Fibroblast of gingiva (primary cell): ENCODE measurements at places on chromosomes 4 and X.
A peak's percentile ranks its signal among the peaks of the same experiment; 100 is the strongest.

DNA sequence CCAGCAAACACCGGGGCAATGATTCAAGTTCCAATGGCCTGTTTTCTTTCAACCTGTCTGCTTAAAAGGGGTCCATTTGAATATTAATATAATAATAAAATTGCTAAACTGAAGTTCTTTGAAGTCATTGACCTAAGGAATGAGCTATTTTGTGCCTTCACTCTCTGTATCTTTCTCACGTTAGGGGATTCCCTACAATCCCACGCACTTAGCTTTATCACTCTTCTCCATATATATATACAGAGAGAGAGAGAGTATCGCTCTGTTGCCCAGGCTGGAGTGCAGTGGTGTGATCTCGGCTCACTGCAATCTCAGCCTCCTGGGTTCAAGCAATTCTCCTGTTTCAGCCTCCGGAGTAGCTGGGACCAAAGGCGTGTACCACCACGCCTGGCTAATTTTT lies 83.9 kb upstream of the NWD2 start:
- DNase-seq: no peak

DNA sequence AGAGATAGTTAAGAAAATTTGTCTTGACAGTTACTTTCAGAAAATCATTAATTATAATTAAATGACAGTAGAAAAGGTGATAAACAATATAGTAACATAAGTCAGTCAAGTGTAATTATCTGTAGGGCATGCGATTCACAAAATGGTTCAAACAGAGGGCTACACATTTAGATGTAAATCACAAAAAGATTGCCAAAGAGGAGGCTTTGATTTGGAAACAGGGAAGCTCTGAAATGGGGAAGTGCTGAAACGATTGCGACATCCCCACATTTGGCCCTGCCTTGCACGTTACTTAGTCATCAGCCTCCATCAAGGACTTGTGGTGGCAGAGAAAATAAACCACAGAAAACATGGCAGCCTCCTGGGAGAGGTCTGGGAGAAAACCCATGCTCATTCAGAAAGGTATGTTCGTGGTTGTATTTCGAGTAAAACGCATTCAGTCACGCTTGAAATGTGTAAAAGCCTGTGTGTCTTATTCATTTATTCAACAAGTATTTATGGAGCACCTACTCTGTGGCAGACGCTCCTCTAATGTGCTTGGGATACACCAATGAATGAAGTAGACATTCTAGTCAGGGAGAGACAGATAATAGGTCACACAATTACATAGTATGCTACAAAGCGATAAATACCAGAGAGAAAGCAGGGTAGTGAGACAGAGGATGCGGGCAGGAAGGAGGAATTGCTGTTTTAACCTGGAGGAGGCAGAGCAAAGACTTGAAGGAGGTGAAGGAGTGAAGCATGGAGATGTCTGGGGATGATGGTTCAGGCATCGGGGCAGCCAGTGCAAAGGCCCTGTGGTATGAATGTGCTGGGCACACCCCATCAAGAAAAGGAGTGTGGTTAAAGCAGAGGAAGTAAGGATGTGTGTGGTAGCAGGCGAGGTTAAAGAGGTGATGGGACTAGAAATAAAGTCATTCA lies 7.8 kb downstream of the RBM47 start:
- peak; percentile 97 for DNase-seq

GRCh38 chr4:147456706-147457105 lies 24.2 kb upstream of the EDNRA start:
- no peak for DNase-seq

DNA sequence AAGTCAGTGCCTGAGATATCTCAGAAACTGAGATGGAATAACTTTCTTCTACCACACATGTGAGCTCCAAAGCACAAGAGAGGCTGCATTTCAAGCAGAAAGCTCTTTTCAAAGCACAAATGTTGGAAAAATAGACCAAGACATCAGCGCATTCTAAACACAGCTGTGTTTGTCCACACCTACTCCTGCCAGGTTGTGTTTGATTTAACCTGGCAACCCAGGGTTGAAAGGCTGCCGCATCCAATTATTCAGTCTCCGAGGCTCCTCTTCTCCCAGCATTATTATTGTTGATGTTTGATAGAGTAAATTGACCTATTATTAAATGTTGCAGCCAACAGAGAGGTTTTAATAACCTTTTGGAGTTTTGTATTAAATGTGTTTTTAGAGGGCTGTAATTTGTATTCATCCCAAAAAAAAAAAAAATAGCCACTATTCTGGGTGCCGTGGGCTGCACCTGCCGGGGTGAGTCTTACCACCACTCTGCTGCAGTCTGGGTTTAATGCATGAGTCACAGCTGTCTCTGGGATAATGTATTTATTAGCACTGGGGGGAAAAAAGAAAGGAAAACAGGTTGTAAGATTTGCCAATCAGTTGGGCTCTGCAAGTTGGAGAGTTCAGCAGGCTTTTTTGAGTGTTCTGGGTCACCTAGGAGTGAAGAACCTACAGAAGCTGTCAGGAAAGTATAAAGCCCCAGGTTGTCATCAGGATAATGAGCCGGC lies 105.2 kb upstream of the NOCT start:
- DNase-seq: no peak

DNA sequence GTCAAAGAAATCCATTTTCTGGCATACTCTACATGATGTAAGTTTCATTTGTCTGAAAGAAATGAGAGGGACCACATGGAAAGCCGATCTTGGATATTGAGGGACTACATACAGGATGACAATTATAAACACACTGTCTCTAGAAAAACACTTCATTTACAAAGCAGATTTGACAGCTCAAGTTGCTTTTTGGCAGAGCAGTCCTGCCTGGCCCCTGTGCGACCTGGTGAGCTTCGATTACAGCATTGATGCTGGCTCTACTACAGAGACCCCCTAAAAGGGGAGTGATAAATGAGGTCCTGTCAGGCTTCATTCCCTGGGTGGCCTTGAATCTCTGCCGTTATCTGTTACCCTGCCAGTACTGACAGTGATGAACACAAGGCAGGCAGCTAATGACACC lies 215.2 kb upstream of the NOCT start:
- DNase-seq: no peak

DNA sequence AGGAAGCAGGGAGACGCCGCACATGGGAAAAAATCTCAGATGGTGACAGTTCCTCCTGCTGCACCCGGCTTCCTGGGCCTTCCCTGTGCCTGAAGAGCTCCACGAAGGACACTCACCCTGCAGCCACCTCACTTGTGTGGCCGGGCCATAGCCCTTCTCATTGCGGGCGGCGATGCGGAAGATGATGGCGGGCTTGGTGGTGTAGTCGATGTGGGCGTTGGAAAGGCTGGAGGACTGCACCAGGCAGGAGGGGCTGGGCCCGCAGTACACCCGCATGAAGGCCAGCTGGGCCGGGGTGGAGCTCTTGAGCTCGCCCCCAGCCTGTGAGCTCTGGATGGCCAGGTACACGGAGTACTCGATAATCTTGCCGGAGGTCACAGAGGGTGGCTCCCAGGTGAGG lies 5.7 kb upstream of the RENBP start:
- no peak for DNase-seq

GRCh38 chr4:109166586-109166985 lies 135.9 kb downstream of the COL25A1 start:
- no peak for DNase-seq

DNA sequence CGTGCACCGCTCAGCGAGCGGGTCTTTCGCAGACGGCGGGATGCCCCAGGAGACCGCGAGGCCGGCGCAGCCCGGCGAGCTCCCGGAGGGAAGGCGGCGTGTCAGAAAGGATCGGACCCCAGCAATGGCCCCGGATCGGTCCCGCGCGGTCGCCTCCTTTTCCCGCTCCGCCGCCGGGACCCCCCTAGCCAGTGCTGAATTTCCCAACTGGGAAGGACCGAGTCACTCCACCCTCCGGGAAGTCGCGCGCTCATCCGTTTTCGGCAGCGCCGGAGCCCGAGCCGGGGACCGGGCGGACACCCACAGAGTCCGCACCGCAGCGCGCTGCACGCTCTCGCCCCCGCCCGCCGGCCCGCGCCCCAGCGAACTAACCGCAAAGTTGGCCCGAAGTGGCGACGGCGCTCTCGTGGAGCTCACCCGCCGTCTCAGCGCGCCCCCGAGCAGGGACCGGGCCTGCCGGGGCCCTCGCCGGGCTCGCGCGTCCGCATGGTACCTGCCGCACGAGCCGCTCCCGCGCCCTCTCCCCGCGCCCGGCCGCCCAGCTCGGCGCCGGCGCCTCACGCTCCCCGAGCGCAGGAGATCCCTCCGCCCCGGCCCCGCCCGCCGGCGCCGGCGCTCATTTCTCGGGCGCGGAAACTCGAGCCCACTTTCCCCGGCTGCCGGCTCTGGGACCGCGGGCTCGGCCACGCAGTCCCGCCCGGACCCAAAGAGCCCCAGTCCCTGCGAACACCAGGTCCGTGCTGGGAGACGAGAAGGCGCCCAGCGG lies at the start of gene FAT1:
FAT1 (minus strand) TSS at position 565 of the 766 bp plus-strand sequence. CDS start 14,029 bp downstream, outside the sequence.
- DNase-seq: peak; percentile 89

GRCh38 chr4:30429813-30430761 lies 290.1 kb upstream of the PCDH7 start:
- no peak for DNase-seq

- DNase-seq: no peak
These were observed 311.1 kb downstream of the INPP4B start for GRCh38 chr4:142535009-142535408.

- DNase-seq: no peak
These were observed 128.0 kb downstream of the AFAP1 start for GRCh38 chr4:7811536-7812191.

GRCh38 chr4:101400096-101400495 lies 52.8 kb upstream of the PPP3CA start:
- DNase-seq: no peak

GRCh38 chr4:26751004-26751403 lies 109.6 kb upstream of the STIM2 start:
- DNase-seq: no peak

- DNase-seq: no peak
These were observed 252.7 kb downstream of the OPHN1 start for GRCh38 chrX:68180579-68180978.

DNA sequence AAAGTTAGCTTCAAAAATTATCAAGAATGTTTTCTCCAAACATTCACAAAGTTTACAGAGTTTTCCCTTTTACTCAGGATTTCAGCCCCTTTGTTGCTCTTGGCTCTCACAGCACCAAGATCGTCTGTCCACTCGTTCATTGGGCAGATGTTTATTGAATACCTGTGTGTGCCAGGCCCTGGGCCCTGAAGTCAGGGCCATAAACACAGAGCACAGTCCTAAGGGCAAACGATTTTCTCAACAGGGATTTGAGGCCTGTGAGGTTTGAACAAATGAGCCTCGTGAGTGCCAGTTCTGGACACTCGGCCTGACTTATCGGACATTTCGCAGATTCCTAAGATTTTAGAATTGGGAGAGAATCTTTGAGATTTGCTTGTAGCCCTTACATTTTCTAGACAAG lies 142.1 kb downstream of the TBL1X start:
- DNase-seq: no peak

DNA sequence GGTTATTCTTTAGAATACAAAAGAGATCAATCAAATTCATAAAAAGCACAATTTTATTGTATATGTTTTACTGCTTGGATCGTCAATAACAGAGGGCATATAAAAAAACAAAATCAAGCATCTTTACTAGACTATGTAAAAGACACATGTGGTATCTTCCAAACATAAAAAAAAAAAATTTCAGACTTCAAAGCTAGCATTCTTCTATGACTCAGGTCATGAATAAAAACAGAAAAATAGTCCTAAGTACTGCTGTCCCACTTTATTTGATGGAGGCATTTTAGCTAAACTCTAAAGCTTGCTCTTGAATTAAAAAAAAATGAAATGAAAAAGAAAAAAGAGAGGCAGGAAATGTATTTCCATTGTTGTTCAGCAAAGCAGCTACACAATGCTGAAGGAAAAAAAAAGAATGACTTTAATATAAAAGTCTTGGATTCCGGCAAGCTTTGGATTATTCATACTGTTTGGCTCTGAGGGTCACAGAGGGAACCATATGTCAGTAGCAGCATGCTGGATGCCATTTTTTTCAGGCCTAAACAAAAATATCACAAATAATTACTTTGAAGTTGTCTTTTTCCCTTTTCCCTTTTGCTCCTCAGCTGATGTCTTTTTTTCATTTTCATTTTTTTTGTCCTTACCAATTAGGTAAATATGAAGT lies 249.1 kb upstream of the DIAPH2 start:
- no peak for DNase-seq

- no peak for DNase-seq
These were observed 11.8 kb downstream of the IQSEC2 start for GRCh38 chrX:53269536-53270107.

DNA sequence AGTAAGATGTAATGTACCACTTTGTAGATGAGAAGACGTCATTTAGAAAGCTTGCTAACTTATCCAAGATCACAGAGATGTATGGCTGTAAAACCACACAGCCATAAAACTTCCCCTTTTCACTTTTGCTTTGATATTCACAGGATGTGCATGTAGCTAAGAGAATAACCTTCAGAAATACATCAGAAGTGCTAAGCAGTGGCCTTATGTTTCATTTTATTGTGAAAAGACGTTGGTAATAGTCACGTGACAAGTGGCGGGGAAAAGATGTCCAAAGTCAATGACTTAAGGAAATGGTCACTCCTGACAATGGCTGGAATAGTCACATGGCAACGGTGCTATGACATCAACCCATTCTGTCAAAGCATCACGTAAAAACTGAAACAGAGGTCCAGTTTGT lies 12.9 kb upstream of the WDR17 start:
- no peak for DNase-seq

DNA sequence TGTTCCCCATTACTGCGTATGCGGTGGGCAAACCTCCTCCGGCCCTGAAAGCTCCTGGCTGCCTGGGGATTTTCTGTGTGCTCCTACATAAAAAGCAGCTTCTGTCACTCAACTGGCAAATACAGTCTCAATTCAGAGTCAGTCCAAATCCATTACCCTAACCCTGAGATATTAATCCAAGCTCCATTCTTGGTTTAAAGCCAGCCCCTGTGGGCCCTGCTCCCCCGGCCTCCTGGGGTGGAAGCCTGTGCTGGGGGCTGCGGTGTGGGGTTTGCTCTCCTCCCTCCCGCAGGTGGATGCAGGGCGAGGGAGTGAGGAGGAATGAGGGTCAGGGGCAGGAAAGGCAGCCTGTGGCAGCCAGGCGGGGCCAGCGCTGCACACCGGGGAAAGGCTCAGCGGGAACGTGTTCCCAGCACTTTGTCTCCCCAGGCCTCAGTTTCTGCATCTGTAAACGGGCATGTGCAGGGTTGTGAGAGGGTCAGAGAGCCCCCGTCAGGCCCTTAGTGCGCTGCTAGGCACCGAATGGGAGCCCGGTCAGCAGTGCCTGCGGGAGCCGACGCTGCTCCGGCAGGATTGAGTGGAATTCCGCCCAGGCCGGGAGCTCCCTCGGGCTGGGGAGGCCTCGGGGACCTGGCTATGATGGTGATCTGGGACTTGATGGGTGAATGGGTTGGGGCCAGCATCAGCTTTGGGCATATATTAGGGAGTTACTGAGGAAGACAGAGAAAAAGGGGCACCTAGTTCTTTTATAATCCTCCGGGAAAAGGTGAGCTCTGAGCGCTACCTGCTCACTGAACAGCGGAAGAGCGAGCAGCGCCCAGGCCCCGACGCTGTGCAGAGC lies 6.3 kb upstream of the RGS12 start:
- DNase-seq: no peak

DNA sequence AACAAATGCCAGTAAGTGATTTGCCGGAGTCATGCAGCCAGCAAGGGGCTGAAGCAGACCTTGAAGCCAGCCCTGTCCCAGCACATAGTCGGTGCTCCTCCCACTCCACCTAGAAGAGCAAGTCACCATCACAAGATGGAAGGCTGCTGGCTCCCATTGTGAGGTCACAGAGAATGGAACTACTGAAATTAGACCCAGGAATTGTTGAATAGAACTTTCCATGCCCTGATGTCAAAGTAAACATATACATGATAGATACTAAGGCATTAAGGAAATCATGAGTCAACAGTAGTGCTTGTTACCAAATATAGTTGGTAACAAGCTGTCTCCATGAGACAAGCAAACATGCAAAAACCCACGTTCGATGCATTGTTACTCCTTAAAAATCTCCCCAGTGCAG lies 177.1 kb upstream of the MID1 start:
- DNase-seq: peak; percentile 71
